CD4-positive, alpha-beta T cell treated with Interleukin-6 at 100 ng/mL for 8 hours (primary cell): ENCODE measurements at places on chromosomes 3 and 15.

DNA sequence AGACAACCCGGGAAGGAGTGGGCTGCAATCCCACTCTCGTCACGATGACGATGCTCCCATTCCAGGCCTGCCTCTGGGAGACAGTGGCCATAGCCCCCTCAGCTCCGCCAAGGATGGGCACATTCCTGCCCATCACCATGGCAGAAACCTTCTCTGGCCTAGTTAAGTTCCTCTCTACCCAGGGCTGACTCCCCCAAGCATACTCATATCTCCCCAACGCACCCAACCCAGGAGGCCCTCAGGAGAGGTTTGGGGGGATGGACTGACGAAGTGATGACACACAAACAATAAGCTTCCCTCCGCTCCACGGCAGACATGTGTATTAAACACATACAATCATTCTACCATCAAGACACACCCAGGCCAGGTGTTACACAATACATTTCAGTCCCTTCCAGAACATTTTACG, 60.1 kb downstream of the VGLL4 start:
- no peak for DNase-seq

GRCh38 chr3:179546814-179547241, 15.9 kb upstream of the ACTL6A start:
- DNase-seq, result no peak

GRCh38 chr3:56424885-56425284, 43.4 kb downstream of the ERC2 start:
- no peak for DNase-seq

- no peak for DNase-seq
Measured at GRCh38 chr3:71514621-71515020, 68.9 kb downstream of the FOXP1 start.

- DNase-seq, result no peak
Measured at GRCh38 chr15:77282333-77282732, 137.6 kb downstream of the PEAK1 start.

- no peak for DNase-seq
Measured at GRCh38 chr3:67998281-67998680, 343.9 kb upstream of the SUCLG2 start.

DNA sequence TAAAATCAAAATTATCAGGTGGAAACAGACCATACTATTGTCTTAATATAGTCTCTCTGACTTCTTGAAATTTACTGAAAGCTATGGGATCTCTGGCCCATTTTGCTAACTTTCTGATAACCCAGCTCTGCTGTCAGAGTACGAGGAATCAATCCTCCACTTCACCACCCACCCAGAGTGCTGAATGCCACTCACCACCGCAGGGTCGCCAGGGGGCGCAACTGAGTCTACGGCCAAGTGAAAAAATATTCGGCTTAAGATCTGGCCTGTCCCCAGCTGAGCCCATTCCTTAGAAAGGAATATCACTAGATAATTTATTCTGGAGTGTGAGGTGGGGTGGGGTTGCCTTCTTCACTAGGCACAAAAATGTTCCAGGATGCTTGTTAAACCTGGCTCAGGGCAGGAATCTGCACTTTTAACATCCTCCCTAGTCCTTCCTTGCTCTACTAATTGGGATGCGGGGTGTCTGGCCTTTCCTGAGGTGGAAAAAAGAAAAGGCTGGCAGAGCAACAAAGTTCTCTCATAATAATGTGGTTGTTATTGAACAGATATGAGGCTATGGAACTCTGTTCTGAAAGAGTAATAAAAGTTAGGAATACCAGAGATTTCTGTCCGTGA, 520.6 kb downstream of the MFSD1 start:
- DNase-seq, result no peak

- DNase-seq, result no peak
Measured at GRCh38 chr15:39747326-39747725, 35.3 kb downstream of the FSIP1 start.

GRCh38 chr3:140359233-140359995, 318.4 kb upstream of the TRIM42 start:
- DNase-seq, result no peak

DNA sequence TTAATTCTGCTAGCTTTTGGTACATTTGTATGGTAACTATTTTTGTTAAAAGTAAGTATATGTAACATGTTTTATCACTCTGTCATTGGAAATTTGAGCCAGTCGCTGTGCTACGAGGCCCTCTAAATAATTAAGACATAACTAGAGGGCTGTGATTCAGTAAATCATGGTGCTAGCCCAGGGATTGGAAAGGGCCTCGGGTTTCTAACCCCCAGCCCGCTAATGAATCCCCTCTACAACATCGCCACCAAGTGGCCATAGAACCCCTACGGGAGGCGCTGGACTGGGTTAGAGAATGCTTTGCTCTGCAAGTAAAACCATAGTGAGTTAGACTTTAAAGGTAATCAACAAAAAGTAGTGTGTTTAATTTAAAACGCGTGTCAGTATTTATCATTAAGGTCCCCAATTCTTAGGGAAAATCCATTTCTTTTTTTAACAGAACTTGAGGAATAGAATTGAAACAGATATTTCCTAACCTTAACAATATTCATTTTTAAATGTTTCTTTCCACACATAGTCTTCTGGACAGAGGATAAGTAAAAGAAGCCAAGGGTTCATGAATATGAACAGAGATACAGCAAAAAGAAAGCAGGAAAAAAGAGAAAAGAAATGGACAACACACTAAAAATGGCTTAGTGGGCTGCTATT, 744.7 kb downstream of the EPHA3 start:
- no peak for DNase-seq

- no peak for DNase-seq
Measured at GRCh38 chr3:179716226-179716625, 63.4 kb downstream of the USP13 start.

GRCh38 chr15:80923668-80924067, 66.0 kb downstream of the MESD start:
- DNase-seq, result no peak

- DNase-seq, result no peak
Measured at GRCh38 chr15:29054171-29055045, 168.6 kb downstream of the APBA2 start.

DNA sequence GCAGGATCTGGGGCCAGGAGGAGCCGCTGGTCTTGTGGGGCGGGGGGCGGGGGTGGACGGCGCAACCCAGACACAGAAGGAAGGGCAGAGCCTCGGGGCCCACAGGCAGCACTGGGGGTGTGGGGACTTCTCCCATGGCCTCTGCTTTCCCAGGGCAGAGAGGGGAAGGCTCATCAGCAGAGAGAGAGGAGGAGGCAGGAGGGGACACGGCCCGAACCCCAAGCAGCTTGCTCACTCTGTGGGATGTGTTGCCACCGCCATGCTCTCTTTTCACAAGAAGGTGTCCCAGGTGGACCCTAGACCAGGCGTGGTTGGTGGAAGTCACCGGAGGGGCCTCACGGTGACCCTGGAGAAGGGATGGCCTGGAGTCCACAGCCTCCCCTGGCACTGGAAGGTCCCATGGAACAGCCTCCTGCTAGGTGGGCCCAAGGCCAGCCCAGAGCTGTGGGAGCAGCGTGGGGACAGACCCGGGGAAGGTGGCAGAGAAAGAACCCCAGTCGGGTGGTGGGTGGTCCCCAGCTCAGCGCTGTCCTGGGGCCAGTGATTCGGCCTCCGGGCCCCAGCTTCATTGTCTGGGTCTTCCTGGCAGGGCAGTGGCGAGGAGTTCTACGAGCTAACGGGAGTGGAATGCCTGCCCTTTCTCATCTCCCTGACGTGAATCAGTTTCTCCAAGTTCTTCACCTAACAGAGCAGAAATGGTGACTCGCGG, 46.8 kb upstream of the PCSK6 start:
- DNase-seq, result no peak

DNA sequence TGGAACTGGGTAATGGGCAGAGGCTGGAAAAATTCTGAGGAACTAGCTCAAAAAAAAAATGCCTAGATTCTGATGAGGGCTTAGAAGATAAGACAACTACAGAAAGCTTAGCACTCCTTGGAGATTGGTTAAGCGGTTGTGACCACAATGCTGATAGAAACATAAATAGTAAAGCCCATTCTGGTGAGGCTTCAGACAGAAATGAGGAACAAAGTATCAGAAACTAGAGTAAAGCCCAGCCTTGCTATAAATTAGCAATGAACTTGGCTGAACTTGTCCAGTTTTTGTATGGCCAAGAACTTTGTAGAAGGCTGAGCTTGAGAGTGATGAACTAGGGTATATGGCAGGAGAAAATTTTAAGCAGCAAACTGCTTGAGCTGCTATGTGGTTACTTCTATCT, 25.4 kb downstream of the GOLGB1 start:
- DNase-seq, result no peak

GRCh38 chr3:76107935-76108570, 322.7 kb upstream of the ZNF717 start:
- no peak for DNase-seq
